ENCODE measurements at places on chromosomes 1 and 21. TPM values are rescaled to one million over a fixed set of nuclear protein-coding genes. Genes with fewer than 3 reads are reported as not detected.

Gene KIF1B
- total RNA-seq, result 21.9 TPM

Gene NOS1AP
- not detected for total RNA-seq

Gene BEND5
- 10.2 TPM for total RNA-seq

Gene GON4L
- total RNA-seq, result 56.2 TPM

GRCh38 chr1:208149213-208149612, 95.0 kb downstream of the PLXNA2 start:
- no peaks in the 10 kb centered on the region for H3K4me1 ChIP-seq
- no peak overlapping the region for H3K27ac ChIP-seq
- no peaks in the 10 kb centered on the region for H3K36me3 ChIP-seq
- no peaks in the 10 kb centered on the region for H3K27me3 ChIP-seq
- no peak overlapping the region for H3K4me3 ChIP-seq
- DNase-seq, result no peak

- no peaks in the 10 kb centered on the region for H3K27me3 ChIP-seq
- peak overlapping the region; percentile 21 for H3K27ac ChIP-seq
- peaks cover 10% of the 10 kb centered on the region for H3K36me3 ChIP-seq
Measured at GRCh38 chr21:35217504-35218060, 168.5 kb upstream of the RUNX1 start.

GRCh38 chr1:159168043-159168442, 3.4 kb upstream of the CADM3 start:
- DNase-seq, result no peak
- H3K4me1 ChIP-seq, result peaks cover 2% of the 10 kb centered on the region
- H3K36me3 ChIP-seq, result no peaks in the 10 kb centered on the region
- peaks cover 42% of the 10 kb centered on the region for H3K27me3 ChIP-seq
- H3K4me3 ChIP-seq, result no peak overlapping the region

DNA sequence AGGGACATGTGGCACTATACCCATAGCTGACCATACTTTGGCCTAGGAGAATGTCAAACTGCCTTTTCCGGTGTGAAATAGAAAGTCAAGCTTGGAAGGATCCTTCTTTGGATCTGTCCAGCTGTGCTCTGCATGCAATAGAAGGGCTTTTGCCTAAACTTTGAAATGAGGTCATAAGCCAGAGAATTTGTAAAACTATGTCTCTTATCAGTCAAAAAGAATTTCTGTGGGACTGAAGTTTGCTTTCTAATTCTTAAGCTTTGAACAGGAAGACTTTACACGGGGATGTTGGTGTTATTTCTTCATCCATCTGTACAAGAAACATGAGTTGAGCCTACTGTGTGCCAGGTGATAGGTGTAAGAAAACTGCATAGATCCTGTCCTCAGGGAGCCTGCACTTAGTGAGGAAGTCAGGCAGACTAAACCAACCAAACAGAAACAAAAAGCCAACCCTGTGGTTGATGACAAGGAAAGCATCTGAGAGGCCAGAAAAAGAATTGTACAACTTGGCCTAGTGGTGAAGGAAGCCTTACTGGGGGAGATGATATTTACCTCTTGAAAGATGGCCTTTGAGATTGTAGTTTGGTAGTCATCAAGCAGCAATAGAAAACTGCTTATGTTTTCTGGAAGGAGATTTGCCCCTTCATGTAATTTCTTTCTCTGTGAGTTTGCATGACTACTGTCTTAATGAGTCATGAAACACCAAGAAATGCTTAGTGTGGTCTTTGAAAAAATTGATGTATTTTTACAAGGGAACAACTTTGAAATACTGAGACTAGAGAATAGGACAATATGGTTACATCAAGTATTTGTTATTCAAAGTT, 24.8 kb downstream of the TGFB2 start:
- peaks cover 10% of the 10 kb centered on the region for H3K4me1 ChIP-seq
- no peak for DNase-seq
- H3K27me3 ChIP-seq, result peaks cover 28% of the 10 kb centered on the region
- H3K4me3 ChIP-seq, result no peak overlapping the region
- no peak overlapping the region for H3K27ac ChIP-seq
- no peaks in the 10 kb centered on the region for H3K36me3 ChIP-seq

GRCh38 chr1:185535621-185536020, 198.6 kb upstream of the HMCN1 start:
- H3K4me1 ChIP-seq, result peaks cover 13% of the 10 kb centered on the region
- no peak for DNase-seq
- H3K36me3 ChIP-seq, result no peaks in the 10 kb centered on the region
- H3K27ac ChIP-seq, result no peak overlapping the region
- no peaks in the 10 kb centered on the region for H3K27me3 ChIP-seq
- H3K4me3 ChIP-seq, result no peak overlapping the region

- no peak overlapping the region for H3K4me3 ChIP-seq
- no peaks in the 10 kb centered on the region for H3K36me3 ChIP-seq
- DNase-seq, result no peak
- no peaks in the 10 kb centered on the region for H3K27me3 ChIP-seq
- H3K4me1 ChIP-seq, result no peaks in the 10 kb centered on the region
Measured at GRCh38 chr1:59906931-59907330, 19.6 kb downstream of the CYP2J2 start.

DNA sequence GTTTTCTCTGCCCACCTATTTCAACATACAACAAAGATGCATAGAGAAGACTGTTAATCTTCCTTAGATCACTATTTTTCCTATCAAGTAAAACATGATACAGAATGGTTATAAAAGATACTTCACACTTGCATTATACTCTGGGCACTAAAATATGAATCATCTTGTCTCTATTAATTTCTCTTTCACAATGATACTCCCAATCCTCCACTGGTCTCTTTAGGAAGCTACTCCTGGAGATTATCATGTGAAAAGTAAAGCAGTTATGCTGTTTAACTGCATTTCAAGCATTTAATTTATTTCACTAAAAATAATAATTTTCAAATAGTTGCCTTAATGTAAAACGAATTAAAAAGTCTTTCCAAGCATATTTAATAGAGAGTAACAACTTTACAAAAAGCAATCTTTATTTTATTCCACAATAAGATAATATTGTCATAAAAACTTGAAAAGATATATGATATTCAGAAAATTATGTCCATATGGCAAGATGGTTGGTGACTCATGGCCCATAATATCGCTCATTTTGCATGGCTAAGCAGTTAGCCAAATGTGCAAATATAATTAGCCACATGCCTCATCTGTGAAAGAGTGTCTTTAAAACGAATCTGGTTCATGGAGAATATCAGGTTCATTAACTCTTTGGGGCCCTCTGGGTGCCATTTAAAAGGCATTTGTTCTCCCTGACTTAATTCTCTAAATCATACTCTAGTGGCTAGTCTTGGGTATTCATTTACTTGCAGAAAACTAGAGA, 1569.0 kb upstream of the B3GALT2 start:
- no peaks in the 10 kb centered on the region for H3K36me3 ChIP-seq
- H3K4me3 ChIP-seq, result no peak overlapping the region
- no peaks in the 10 kb centered on the region for H3K4me1 ChIP-seq
- no peaks in the 10 kb centered on the region for H3K27me3 ChIP-seq
- H3K27ac ChIP-seq, result no peak overlapping the region

DNA sequence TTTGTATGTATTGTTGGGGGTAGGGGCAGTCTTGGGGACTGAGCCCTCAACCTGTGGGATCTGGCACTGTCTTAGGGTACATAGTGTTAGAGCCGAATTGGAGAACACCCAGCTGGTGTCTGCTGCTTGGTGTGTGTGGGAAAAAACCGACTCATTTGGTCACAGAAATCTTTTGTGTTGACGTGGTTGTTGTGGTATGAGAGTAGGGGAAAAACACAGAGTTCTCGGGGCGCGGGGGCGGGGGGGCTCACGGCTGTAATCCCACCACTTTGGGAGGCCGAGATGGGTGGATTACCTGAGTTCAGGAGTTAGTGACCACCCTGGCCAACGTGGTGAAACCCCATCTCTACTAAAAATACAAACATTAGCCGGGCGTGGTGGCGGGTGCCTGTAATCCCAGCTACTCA, 15.3 kb upstream of the SRSF10 start:
- H3K4me1 ChIP-seq, result peaks cover 7% of the 10 kb centered on the region
- H3K4me3 ChIP-seq, result no peak overlapping the region
- DNase-seq, result no peak

DNA sequence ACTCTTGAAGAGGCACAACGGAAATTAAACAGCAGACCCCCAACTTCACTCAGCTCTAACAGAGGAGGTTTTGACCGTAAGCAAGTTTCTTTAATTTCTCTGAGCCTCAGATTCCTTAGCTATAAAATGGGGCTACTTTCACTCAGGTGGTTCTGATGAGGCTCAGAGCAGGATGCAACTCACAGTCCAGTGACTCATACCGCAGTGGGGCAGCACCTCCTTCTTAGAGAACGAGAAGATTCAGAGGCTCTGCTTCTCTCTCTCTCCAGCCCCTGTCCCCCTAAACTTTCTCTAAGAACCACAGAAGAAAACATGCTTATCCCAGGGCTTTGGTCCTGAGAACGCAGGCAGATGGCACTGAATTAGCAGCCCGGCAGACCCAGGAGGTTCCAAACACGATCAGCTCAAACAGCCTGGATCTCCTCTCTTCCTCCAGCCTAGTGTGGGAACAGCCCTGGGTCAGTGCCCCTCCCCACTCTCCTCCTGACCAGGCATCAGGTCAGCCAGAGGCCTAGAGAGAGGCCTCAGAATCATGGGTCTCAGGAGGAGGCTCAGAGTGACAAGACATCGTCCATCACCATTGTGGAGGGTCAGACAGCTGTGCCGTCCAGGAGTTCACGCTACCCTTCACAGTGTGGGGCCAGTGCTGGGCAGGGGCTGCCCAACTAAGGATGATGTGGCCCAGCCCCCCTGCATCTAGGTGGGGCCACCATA, 433.0 kb downstream of the PTPRU start:
- H3K4me3 ChIP-seq, result no peak overlapping the region
- no peaks in the 10 kb centered on the region for H3K36me3 ChIP-seq
- H3K27ac ChIP-seq, result no peak overlapping the region
- H3K4me1 ChIP-seq, result no peaks in the 10 kb centered on the region
- DNase-seq, result peak; percentile 5
- peaks cover 23% of the 10 kb centered on the region for H3K27me3 ChIP-seq

DNA sequence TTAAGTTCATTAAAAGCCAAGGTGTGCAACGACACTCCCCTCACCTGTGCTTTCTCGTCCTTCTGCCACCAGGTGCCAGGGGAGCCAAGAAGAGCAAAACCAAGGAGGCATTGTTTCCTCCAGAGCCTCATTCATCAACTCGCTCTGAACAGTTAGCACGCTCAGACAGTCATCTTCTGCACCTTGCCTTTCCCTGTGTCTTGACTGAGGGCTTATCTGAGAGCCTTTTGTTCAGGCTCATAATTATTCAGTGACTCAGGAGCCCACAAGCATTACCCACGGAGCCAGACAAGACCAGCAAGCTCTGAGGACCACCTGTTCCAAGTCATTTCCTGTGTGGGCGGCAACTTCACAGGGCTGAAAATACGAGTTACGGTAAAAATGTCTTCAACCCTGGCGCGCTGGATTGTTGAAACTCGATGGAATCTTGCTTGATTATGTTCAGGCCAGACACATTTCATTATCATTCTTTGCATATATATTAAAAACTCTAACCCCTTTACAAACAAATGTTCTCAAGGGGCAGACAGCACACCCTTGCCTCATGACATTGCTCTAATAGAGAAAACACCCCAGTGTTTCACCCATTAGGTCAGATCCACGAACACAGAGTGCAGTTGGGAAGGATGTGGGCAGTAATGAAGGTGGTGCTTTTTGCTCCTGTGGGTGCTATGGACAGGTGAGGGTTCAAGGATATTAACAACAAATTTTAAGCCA, 89.7 kb upstream of the RUNX1 start:
- H3K27ac ChIP-seq, result peak overlapping the region; percentile 94
- peaks cover 33% of the 10 kb centered on the region for H3K4me1 ChIP-seq
- peaks cover 3% of the 10 kb centered on the region for H3K36me3 ChIP-seq
- peak overlapping the region; percentile 62 for H3K4me3 ChIP-seq
- peak; percentile 10 for DNase-seq

DNA sequence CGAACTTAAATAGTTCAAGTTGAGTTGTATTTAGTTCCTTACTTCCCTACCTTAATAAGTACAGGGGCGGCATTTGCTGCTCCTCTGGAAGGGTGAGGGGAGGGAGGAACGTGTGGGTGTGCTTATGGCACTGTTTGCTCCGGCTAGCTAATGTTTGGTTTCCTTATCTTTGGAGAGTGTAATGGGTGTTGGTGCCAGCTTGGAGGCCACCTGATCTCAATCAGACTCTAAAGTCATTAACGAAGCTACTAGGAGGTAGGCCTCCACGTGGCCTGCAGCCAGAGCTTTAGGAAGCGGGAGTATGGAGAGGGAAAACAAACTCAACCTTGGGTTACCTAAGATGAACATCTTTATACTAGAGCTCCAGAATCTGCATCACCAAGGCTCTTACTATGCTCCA, 43.0 kb upstream of the RAP1A start:
- no peak overlapping the region for H3K4me3 ChIP-seq
- H3K36me3 ChIP-seq, result no peaks in the 10 kb centered on the region
- peaks cover 5% of the 10 kb centered on the region for H3K4me1 ChIP-seq
- no peaks in the 10 kb centered on the region for H3K27me3 ChIP-seq
- H3K27ac ChIP-seq, result no peak overlapping the region
- DNase-seq, result no peak

Data from activated T-helper 2 cell treated with anti-CD3 and anti-CD28 coated beads, Interferon-gamma antibody, Interleukin-2, Interleukin-4, amounts not matched to agents 10 μg/mL and 5 μg/mL and 100 μg/mL, durations not matched to agents 14 hours and 24 hours and 36 hours (primary cell).